ENCODE measurements at places on chromosomes 3 and 15.

GRCh38 chr3:146163584-146163983, 2.6 kb upstream of the PLOD2 start:
- no peak for DNase-seq

DNA sequence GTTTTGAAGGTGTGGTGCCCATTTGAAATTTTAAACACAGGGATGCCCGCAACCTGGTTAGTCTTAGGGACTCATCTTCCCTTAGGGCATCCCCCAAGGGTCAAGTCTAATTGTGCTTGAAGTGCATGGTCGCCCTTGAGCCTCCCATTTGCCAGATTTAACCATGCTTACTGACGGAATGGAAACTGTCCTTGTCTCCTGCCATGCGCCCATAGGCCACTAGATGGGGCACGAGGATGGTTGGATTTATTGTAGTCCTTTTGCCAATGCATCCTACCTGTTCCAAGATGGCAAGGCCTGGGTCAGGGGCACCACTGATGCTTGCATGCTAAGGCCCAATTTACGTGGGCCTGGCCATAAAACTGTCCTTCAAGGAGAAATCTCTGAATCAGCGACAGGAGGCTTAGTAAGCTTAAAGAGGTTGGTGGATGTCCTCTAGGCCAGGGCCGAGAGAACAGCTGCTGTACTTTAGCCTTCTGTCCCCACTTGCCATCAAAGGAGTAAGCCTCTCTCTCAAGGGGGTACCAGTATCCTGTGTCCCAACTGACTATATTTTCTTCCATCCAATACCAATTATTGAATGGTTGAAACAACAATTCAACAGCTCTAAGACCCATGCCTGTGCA, 355.4 kb downstream of the OTOL1 start:
- no peak for DNase-seq

DNA sequence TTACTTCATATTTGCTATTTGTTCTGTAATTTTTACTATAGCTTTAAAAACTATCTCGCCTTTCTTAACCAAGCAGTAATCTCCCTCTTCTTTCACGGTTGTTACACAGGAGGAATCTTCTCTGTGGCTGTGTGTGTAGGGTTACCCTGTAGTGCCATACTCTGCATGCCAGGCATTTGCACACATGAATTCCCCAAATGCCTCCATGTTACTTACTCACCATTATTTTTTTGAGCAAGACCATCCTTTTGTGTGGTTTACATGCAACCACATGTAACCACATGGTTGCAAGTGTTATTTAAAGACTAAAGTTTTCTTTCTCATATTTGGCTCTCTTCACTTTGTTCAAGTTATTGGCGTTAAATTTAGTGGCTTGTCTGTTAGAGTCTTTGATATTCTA, 45.5 kb downstream of the HPS3 start:
- no peak for DNase-seq

- no peak for DNase-seq
Measured at GRCh38 chr3:151301787-151302186, 14.8 kb downstream of the GPR87 start.

DNA sequence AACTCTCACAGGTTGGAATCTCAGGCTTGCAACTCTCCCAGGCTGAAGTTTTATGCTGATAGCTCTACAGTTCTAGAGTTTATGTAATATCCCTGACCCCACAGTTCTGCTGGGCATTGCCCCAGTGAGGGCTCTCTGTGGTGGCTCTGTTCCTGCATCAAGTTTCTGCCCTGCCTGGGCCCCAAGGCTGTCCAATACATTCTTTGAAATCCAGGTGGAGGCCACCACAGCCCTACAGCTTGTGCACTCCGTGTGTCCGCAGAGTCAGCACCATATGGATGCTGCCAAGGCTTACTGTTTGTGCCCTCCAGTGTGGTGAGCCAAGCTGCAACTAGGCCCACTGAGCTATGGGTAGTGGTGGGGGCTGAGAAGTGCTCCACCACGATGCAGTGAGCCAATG, 1141.2 kb upstream of the EPHA6 start:
- no peak for DNase-seq

DNA sequence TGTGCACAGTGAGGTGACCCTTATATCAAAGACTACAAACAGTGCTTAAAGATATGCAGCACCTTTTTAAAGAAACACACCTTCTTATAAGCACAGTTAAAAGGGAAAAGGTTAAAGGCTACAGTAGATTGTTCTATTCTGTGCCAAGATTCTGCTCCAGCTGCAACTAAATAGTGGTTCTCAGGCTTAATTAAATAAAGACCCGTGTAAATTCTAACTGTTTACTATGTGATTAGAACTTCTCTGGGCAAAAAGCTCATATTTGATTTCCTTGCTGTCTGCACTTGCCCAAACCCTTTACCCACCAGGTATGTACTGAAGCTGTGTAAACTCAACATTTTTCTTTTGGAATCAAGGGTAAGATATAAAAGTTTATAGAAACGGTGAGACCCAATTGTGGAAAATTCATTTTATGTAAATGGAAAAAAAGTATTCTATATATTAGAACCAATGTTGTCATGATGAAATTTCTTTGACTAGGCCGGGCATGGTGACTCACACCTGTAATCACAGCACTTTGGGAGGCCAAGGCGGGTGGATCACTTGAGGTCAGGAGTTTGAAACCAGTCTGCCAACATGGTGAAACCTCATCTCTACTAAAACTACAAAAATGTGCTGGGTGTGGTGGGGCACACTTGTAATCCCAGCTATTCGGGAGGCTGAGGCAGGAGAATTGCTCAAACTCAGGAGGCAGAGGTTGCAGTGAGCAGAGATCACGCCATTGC, 230.6 kb downstream of the MECOM start:
- DNase-seq, result no peak
